Germinal center (tissue), 1 donor: ENCODE measurements at places on chromosomes 11 and 22.

DNA sequence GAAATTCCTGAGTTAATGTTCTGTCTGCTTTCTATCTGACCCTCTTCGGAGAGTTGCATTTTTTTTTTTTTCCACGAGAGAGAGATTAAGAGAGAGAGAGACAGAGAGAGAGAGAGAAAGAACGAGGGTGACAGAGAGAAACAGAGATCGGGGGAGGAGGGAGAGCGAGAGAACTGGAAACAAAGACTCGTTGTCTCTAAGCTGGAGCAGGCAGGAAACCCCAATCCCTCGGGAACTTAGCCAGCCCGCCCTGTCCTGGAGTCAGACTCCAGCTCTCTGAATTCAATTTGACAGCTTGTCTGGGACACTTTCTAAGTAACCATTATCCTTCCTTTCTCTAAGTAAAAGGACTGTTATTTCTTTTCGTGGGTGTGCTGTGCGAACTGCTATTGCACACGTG is 76.9 kb downstream of the KCNJ1 start:
- no peak for DNase-seq

DNA sequence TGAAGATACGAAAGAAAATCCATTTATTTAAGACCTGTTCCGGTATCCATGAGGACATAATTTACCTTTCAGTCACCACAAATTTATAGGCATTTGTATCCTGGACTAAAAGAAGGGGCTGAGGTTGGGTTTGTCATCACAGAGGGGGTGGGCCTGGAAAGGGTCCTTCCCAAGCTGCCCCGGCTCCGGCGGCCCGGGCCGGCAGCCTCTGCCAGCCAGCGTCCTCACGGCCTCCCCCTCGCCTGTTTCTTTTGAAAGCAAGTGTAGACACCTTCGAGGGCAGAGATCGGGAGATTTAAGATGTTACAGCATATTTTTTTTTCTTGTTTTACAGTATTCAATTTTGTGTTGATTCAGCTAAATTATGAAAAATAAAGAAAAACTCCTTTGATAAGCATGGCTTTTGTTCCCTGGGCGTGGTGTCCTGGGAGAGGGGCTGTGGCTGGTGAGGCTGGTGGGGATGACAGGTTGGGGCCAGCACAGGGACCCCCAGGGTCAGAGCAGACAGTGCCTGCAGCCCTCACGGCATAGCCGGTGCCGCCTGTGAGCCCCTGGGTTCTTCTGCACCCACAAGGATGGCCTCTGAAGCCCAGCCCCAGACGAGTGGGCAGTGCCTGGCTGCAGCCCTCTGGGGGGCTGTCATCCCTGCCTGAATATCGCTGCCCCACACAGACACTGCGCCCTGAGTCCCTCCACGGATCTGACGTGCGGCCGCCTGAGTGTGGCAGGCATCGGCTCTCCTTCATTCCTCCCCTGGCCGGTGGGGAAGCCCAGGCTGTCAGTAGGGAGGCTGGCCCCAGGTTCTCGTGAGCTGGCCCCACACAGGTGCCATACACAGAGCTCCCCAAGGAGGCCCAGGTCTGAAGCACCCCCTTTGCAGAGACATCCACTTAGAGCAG is 1075.9 kb downstream of the BRD1 start:
- DNase-seq = no peak

DNA sequence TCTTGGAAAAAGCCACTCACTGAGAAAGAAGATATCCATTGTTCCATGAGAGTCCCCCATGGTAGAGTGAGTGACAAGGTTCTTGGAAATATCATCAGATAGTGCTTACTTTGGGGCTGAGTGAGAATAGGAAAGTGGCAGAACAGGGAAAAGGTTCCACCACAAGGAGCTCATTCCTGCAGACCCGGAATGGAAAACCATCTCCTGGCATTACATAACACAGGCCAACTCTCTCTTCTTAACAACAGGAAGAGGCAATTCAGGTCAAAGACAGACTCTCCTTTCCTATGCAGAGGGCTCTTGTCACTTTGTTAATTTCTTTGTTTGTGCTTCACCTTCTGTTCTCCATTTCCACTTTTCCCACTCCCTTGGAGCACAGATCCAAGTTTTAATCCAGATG is 259.7 kb downstream of the KIRREL3 start:
- no peak for DNase-seq

DNA sequence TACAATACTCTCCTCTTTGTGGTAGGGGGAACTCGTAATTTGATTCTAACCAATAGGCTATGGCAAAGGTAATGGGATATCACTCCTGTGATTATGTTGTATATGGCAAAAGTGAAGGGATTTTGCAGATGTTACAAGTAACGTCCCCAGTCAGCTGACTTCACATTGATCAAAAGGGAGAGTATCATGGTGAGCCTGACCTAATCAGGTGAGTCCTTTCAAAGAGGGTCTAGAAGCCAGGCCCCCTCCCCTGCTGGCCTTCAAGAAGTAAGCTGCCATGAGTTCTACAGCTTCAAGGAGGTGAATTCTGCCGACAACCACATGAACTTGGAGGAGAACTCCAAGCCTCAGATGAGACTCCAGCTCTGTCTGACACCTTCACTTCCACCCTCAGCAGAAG is 20.0 kb downstream of the TBRG1 start:
- no peak for DNase-seq
